Type B pancreatic cell (in vitro differentiated cells): ENCODE measurements at places on chromosomes 3 and 15.

DNA sequence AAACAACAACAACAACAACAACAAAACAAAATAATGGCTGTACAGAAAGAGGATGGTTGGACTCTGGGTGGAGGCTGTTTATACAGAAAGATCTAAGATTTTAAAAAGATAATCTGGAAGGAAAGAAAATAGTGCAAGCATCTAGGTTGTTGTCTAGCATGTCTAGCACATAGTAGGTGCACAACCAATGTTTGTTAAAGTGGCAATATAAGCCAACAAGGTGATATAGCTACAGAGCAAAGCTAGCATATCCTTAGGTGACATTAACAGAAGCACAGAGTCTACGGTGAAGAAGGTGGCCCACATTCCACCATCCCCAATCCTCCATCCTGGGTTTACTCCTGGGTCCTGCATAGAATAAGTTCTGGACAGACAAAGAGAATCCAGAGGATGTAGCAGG is 4.7 kb downstream of the TMEM40 start:
- peaks cover 13% of the 10 kb centered on the region for H3K4me1 ChIP-seq
- no peaks in the 10 kb centered on the region for H3K27me3 ChIP-seq

GRCh38 chr15:36694574-36694973 is 115.1 kb downstream of the CDIN1 start:
- no peak overlapping the region for H3K27ac ChIP-seq
- peaks cover 15% of the 10 kb centered on the region for H3K4me1 ChIP-seq
- no peak for DNase-seq
- peaks cover 22% of the 10 kb centered on the region for H3K36me3 ChIP-seq

DNA sequence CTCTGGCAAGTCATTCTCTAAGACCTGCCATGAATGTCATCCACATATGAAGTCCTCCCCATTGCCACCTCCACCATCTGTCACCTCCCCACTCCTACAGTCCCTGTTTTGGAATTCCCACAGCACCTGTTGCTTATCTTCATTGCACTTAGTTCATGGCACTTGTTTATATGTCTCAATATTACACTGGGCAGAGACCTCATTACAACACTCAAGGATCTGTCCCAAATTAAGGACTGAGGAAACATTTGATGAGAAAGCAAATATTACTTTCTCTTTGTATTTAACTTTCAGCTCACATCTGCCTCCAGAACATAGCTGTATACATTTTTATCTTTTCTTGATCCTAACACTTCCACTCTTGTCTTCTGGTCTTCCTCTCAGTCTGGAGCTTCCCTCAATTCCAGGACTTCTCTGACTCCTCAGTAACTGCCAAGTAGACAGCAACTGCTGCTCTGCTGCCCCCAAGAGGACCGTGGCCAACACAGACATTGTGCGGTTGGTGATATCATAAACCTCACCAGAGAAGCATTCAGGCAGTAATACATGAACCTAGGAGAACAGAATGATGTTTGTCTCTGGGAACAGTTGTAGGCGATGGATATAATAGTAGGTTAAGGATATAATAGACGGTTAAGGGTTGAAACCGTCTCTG is 45.0 kb upstream of the FGF12 start:
- H3K4me1 ChIP-seq: no peaks in the 10 kb centered on the region
- no peak overlapping the region for H3K27ac ChIP-seq
- peaks cover 17% of the 10 kb centered on the region for H3K27me3 ChIP-seq

- no peaks in the 10 kb centered on the region for H3K27me3 ChIP-seq
- no peak overlapping the region for H3K27ac ChIP-seq
- no peaks in the 10 kb centered on the region for H3K4me1 ChIP-seq
- H3K36me3 ChIP-seq: no peaks in the 10 kb centered on the region
Measured at GRCh38 chr15:95149036-95149435, 917.7 kb downstream of the MCTP2 start.

DNA sequence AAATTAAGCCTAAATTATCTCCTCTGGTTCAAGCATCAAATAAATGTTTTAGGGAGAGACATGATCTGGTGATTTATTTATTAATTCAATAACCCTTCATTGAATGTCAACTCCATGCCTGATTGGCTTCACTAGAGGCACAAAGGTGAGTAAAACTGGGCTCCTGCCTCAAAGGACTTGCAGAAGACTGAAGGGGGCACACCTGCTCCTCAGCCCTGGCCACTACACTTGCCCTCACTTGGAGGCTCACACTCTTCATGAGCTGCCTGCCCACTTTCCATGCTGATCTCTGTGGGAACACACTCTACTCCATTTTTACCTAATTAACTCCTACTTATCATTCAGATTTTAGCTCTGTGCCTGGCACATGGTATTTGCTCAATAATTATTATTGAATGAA is 84.4 kb upstream of the KCNMB2 start:
- DNase-seq: no peak
- no peaks in the 10 kb centered on the region for H3K27me3 ChIP-seq
- H3K27ac ChIP-seq: no peak overlapping the region
- H3K36me3 ChIP-seq: no peaks in the 10 kb centered on the region
- no peak overlapping the region for H3K4me3 ChIP-seq

GRCh38 chr3:158159714-158160113 is 49.8 kb downstream of the RSRC1 start:
- peaks cover 5% of the 10 kb centered on the region for H3K4me1 ChIP-seq
- peaks cover 8% of the 10 kb centered on the region for H3K36me3 ChIP-seq
- no peak overlapping the region for H3K4me3 ChIP-seq
- no peak for DNase-seq

DNA sequence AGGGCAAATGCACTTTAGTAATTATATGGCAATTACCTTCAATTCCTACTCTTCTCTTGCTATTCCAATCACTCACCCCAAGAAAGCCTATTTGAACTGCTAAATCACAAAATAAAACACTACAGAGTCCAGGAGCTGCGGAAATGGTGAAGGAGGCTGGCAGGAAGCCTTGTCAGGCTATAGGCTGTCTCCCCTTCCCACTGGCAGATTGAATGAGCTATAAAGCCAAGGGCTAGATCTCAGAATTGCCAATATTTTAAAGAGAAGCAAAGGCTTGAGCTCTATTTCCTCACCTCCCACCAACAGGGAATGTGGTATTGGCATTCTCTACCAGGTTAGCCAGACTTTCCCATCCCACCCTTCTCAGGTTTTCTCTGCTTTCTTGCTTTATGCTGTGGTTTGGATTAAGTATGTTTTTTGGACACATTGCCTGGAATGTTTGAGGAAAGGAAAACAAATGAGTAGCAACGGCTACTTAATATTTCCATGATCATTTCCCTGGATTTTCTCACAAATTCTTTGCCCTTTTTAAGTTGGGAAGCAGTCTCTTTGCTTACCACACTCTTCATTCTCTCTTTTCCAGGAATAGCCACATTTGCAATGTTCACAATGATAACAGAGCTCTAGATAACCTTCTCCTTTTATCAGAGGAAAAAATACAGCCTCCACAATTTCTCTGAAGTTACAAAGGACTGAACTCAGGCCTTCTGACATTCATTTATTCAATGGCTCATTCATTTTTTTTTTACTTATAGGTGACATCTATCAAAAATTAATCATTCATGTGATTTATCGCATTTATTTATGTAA is 1125.4 kb downstream of the ROBO1 start:
- no peak overlapping the region for H3K27ac ChIP-seq
- no peaks in the 10 kb centered on the region for H3K27me3 ChIP-seq
- peaks cover 25% of the 10 kb centered on the region for H3K36me3 ChIP-seq
- peaks cover 11% of the 10 kb centered on the region for H3K4me1 ChIP-seq
- no peak overlapping the region for H3K4me3 ChIP-seq

DNA sequence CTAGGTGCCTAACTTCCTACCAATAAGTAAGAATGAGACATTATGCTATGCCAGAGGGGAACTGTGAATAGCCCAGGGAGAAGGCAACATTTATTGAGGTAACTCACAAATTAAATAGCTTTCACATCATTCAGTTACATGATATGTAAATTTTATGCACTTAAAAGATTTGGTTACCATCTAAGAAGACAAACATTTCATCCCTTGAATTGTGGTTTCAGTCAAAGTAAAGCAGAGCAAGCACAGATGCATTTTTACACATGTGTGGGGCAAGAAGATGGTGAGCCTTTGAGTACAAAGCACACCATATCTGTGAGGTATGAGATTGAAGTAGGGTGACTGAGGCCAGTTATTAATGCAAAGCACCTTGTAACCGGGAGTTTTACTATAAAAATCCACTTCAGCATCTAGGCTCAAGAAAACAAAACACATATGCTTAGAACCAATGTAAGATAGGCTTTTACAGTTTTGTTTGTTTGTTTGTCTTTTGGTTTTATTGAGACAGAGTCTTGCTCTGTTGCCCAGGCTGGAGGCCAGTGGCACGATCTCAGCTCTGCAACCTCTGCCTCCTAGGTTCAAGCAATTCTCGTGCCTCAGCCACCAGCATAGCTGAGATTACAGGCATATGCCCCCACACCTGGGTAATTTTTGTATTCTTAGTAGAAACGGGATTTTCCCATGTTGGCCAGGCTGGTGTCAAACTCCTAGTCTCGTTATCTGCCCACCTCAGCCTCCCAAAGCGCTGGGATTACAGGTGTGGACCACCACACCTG is 3.5 kb downstream of the PLSCR2 start:
- no peaks in the 10 kb centered on the region for H3K4me1 ChIP-seq
- H3K36me3 ChIP-seq: no peaks in the 10 kb centered on the region
- H3K27ac ChIP-seq: no peak overlapping the region

DNA sequence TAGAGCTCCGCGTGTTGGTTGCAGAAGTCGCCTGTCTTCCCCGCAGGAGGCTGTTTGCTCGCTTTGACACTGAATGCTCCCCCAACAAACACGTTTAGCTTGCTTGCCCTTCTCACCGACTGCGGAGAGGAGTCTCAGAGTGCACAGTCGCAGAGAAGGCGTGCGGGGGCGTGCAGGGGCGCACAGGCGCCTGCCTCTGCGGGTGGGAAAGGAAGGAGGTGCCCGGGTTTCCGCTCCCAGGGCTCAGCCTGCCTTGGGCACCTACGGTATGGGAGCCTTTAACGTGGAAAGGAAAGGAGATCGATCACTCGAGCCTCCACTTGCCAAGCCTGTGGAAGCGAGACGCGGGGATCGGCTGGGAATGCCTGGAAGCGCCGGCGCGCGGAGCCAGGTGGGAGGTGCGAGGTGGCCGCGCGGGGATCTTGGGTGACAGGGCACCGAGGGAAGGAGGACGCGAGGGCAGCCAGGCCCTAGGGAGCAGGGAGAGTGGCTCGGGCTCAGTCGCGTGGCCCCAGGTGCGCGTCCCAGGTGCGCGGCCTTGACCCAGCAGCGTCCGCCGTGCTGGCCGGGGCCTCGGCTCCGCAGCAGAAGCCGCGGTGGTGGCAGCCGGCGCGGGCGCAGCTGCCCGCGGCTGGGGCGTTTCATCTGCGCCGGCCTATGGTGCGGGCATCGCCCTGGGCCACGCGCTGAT is at the start of gene FAN1:
TSS of gene FAN1 (plus strand) at position 419 of the 691 bp plus-strand sequence. CDS start 749 bp downstream, outside the sequence.
- H3K4me3 ChIP-seq: peak within 1 kb of the TSS; percentile 98
- peak within 1 kb of the TSS; percentile 93 for H3K27ac ChIP-seq
- peaks cover 5% of the 10 kb centered on the region for H3K36me3 ChIP-seq
- DNase-seq: peak; percentile 87
- H3K27me3 ChIP-seq: no peaks in the 10 kb centered on the region
